ENCODE measurements at places on chromosomes 7 and 10.

- DNase-seq = no peak
Measured at GRCh38 chr7:110645060-110645459, 445.9 kb upstream of the LRRN3 start.

GRCh38 chr7:129843978-129844840 lies 108.6 kb downstream of the UBE2H start:
- no peak for DNase-seq

GRCh38 chr7:75584354-75584753 lies 92.2 kb downstream of the SPDYE5 start:
- DNase-seq = no peak

DNA sequence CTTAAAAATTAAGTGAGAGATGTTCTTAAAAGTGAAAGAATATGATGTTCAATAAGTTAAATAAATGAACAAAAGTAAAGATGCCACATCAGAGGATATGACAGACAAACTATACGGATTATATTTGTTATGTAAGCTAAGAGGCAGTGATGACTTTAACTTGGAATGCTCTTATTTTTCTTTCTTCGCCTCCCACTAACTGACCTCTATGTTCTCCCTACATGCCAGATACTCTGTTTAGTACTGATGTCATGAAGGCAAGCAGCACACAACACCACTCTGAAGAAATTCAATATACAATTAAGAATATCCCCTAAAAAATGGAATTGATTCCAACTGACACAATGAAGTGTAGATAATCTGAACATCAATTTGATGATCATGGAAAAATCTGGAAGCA lies 223.4 kb downstream of the DOCK4 start:
- no peak for DNase-seq

GRCh38 chr7:4747746-4748145 lies 27.7 kb upstream of the AP5Z1 start:
- DNase-seq = no peak

- no peak for DNase-seq
Measured at GRCh38 chr7:141409801-141410329, 141.3 kb upstream of the AGK start.

DNA sequence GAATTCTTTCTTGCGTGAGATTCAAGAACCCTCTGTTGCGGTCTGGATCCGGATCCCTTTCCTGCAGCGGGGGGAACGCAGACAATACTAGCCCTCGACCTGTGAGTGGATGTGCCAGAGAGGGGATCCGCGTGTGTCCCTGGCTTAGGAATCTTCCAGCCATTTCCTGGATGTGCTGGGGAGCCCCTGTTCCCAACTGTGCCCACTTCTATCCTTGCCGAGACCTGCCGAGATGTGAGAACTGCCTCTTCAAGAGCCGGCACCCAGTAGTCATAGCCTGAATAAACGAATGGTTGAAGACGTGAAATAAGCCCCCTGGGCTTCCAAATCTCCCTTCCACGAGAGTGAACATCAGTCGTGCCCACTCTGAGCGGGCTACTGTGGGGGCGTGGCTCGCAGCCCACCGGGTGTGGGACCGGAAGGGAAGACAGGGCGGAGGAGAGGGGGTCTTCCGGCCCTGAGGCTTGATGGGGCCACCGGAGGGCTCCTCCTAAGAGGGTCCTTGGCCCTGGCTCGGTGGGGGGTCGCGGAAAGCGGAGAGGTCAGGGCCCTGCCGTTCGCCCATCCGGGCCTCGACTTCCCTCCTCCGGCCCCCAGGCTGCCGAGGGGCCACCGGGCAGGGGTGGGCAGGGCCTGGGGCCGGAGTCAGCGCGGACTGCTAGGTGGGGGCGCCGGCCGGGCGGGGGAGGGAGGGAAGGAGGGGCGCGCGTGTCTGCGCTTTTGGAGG lies 1.3 kb upstream of the CCDC136 start:
- DNase-seq = no peak

DNA sequence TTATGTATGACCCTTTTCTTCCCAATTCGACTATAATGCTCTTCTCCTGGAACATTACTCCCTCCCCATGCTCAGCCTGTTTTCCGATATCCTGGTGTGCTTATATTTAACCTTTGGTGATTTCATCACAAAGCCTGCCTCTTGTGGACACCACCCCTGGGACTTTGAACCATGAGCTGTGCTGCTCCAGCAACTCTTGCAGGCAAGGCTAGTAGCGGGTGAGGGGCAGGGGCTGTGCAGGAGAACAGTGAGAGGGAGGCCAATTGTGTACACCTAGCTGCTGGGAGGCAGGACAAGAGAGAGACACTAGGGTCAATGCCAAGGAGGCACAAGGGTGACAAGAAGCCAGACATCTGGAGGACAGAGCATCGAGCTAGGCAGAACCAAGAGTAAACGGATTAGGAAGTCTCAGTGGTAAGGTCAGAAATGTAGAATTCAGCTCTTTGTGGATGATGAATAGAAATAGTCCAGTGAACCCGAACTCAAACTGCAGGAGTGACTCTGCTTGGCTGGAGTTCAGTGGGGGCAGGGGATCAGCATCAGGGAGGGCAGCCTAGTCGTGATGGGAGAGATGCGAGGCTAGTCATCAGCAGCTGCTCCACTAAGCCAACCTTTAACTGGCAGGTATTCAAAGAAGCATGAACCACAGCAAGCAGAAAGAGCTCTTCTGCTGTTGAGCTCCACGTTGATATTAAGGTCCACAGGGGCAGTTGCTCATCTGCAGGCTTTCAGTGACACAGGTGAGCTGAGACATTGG lies 31.0 kb upstream of the MKI67 start:
- DNase-seq = no peak

GRCh38 chr10:105707603-105708002 lies 1066.5 kb downstream of the SORCS3 start:
- no peak for DNase-seq

GRCh38 chr7:41508755-41509154 lies 194.1 kb downstream of the INHBA start:
- DNase-seq = no peak

GRCh38 chr7:142414135-142414534 lies 156.3 kb upstream of the PRSS58 start:
- no peak for DNase-seq

DNA sequence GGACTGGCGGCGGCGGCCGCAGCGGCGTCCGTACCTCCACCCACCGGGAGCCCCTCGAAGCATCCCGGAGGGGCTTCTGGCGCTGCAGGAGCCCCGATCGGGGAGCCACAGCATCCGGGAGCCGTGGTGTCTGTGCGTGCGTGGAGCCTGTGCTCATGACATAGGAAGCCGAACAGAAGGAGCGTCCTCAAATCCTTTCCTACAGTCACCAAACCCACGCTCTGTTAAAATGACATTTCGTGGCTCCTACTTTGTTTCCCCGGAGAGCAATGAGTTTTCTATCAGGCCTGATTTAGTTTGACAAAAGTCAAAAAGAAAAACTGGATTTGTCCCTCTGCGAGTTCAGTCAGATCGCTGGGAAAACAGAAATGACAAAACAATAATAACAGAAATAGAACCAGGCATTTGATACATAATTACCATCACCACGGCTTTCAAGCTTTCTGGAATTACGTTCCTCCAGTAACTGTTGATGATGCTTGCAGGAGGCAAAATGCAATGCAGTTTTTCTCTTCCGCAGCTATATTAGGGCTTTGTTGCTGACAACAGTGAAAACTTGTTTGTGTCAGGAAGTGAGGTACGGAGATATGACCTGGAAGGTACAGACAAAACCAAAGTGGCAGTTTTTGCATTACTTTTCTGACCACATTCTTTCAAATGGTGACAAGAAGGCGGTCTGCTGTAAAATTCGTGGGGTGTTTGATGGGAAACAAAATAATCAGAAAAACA lies 219.3 kb upstream of the MKLN1 start:
- DNase-seq = no peak

GRCh38 chr7:112360681-112361080 lies 89.6 kb upstream of the IFRD1 start:
- DNase-seq = no peak

DNA sequence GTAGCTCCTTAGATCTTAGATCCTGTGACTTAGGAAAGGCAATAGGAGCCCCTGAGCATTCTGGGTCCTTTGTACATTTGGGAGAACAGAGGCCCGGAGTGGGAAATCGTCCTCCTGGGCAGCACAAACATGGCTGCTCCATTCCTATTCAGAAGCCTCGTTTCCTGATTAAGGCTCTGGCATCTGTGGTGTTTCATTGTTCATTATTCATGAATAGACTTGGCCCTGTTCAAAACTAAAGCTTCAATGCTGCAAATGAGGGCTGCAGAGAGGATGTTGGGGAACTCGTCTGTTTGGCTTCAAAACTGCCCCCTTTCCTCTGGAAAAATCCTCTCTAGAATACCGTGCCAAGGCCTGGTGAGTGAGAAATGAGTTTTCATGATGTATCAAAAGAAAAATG lies 3.4 kb upstream of the HTRA1 start:
- DNase-seq = no peak

GRCh38 chr7:19665399-19666008 lies 43.3 kb downstream of the POLR1F start:
- no peak for DNase-seq

GRCh38 chr10:51231754-51232153 lies 157.5 kb downstream of the PRKG1 start:
- no peak for DNase-seq

GRCh38 chr7:20233362-20233761 lies 16.2 kb upstream of the MACC1 start:
- no peak for DNase-seq

DNA sequence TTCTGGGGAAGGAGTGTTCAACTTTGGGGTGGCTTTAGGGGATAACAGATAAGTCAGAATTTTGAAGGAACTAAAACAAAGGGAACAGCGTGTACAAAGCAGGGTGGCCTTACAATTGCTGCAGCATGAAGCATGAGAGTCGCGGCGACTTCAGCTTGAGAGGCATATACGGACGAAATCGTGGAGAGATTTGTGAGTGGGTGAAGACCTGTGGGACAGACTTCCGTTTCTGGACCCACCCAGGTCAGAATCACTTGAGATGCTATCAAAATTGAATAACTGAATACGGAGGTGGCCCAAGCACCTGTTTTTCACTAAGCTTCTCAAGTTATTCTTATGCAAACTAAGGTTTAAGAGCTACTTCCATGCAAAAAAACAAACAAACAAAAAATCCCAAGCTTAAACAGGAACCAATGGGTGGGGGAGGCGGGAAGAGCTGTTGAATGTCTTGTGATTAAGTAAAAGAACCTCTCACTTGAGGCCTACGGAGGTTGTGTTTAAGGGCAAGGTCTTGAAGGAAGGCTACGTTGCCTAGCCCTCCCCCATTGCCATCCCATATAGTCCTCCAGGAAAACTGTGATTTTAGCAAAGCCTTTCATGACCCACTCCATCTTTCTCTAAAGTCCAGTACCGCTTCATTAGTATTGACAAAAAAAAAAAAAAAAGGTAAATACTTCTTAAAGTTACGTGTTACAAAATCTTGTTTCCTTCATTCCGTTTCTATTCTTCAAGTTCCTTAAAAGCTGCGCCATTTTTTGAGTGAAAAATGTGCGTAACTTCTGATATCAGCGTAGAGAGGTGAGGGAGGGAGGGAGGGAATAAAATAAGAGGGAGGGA lies 1.3 kb upstream of the TRIM24 start:
- DNase-seq = no peak

GRCh38 chr10:52313256-52313932 lies 687 bp upstream of the DKK1 start:
- DNase-seq = no peak

DNA sequence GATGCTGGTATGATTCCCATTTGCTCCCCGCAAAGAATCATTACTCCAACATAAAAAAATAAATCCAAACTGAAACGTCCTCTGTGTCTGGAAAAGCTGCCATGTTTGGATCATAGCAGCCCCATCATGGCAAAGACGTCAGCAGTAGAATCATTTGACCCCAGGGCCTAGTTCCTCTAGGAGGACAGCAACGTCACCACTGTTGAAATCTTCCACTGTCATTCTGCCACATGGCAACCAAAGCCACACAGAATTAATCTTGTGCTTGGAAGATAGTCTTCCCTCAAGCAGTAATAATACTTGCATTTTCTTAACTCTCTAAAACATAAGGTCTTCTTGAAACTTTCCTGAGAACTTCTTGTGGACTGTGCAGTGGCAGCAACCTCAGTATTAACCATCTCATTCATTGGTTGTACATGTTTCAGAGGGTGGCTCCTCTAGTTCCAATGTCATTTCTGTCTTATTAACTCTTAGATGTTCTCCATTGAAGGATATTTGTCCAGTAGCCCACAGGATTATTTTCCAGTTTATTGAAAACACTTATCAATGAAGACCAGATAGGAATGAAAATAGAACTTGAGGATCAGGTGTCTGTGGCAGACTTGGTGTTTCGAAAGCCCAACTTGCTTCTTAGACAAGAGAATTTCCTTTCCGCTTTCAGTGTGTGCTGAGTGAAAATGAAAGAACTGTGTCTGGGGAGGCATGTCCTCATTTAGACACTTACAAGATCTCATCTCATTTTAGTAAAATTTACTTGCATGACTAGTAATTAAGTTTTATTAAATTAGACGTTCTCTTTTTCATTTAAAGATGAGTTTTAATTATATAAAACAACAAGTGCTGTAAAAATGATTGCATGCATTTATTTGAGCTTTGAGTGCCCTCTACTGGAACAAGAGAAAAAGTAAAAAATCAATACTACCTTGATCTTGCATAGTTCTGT lies 28.9 kb upstream of the INHBA start:
- no peak for DNase-seq

Measured in activated CD8-positive, alpha-beta memory T cell treated with anti-CD3 and anti-CD28 coated beads for 1 hour (primary cell).